ENCODE measurements at places on chromosomes 3 and 15.
A peak's percentile ranks its signal among the peaks of the same experiment; 100 is the strongest.

DNA sequence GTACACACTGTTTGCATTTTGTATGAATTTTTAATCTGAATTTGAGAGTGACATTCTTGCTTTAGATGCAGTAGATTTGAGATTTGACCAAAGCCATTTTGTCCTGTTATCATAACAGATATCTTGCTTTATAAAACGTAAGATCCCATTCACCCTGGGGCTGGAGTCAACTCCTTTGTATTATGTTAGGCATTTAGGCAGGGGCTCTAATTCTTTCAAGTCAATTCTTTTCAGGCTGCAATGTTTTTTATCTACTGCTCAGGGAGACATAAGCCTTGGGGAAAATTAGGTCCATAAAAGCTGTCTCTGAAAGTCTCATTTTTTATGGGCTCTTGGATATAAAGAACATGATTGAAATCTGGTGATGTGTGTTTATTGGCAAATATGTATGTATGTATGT lies 53.0 kb upstream of the CADPS start:
- no peak for DNase-seq

DNA sequence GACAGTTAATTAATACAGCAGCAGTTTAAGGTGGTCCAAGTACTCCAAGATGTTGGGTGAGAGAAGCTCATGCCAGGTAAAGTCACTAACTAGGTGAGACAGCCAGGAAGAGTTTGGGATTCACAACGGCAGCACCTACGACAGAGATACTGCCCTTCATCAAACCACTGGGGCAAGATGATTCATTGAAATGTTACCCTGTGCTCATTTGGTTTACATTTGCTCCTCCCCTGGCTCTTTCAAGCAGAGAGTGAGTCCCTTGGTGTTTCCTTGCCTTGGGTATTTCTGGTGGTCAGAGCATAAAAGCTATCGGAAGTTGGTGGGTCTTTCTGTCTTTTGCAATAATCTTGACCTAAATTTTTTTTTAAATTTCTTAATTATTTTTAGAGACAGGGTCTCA lies 19.9 kb upstream of the PDE8A start:
- DNase-seq, result no peak

DNA sequence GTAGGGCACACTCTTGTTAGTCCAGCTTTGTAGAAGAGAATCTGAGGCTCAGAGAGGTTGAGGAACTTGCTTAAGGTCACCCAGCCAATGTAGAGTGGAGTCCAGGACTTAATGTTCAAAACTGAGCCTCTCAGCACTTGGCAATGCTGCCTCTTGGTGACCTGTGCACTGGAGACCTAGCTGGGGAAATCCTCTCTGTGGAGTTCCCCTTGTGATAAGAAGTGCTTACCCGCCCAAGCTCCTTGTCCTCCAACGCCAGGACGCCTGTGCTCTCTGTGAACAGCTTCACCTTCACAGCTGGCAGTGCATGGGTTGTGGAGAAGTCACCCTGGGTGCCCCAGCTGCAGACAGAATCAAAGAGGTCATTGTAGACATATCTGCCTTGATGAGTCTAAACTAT lies 219.1 kb upstream of the FEZF2 start:
- DNase-seq, result no peak

DNA sequence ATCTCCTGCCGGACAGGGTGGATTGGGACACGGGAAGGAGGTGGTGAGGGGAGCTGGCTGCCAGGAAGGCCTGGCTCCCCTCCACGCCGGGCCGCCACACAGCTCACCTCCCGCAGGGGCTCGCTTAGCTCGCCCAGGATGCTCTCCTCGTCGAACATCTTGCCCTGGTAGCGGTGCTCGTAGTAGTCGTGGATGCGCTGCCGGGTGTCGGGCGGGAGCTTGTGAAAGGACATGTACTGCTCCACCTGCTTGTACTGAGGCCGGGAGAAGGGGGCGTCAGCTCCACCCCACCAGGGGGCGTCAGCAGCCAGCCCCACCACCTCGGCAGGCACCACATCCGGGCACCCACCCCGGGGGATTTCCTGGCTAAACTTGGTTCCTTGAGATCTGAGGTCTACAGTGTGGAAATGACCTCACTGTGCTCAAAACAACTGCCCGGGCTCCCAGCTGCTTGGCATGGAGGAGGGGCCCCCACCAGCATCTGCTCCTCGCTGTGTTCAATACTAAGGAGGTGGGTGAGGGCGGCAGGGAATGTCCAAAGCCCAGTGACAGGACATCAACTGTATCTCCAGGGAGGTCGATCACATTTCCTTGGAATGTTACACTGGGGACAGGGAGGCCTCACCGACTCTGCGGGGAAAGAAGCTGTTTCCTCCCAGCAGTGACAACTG lies 43.4 kb downstream of the HCN4 start:
- DNase-seq, result peak; percentile 4

- no peak for DNase-seq
Observed at GRCh38 chr3:173529062-173529711, 131.6 kb downstream of the NLGN1 start.

GRCh38 chr3:135895106-135895733 lies 70.3 kb upstream of the PPP2R3A start:
- DNase-seq, result peak; percentile 1

DNA sequence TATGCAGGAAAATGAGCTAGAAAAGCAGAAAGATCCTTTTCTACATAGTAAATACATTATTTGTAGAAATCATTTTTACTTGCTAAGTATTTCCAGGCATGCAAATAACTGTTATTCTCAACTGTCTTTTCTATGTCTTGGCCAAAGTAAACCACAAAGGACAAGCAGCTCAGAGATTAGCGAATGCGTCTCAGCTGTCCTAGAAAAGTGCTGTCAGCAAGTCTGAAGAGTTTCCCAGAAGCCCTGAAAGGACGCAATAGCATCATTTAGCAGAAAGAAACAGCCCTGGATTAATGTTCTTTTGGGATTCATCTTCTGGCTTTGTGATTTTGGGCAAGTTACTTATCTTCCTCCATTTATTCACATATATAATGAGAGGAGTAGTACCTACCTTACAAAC lies 100.3 kb downstream of the ZIC1 start:
- DNase-seq, result no peak

DNA sequence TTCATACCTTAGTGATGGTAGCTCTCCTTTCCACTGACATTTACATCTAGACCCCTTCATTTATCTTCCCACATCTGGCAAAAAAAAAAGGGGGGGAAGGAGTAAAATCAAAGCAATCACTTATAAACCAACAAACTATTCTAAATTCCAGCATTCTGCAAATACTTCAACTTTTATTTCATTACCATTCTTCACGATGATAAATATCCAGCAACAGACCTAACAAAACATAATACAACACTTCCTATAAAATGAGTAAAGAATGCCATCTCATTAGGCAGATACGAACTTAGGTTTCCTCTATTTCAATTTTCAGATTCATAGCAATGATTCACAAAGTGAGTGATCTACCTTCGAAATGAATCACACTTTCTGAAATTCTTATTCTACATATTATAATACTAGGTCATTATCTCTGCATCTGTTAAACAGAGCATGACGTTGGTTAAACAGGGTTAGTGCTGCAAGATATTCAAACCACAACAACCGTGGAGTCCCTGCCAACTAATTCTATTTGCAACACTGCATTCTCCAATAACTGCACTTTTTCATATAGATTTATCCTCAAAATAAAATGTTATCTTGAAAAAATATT lies at the start of gene LRRFIP2:
Gene LRRFIP2, minus strand, starts transcription at position 51 of the 595 bp plus-strand sequence. CDS start 25,599 bp downstream, outside the sequence.
- no peak for DNase-seq

- no peak for DNase-seq
Observed at GRCh38 chr3:52134761-52135160, 19.5 kb downstream of the POC1A start.

DNA sequence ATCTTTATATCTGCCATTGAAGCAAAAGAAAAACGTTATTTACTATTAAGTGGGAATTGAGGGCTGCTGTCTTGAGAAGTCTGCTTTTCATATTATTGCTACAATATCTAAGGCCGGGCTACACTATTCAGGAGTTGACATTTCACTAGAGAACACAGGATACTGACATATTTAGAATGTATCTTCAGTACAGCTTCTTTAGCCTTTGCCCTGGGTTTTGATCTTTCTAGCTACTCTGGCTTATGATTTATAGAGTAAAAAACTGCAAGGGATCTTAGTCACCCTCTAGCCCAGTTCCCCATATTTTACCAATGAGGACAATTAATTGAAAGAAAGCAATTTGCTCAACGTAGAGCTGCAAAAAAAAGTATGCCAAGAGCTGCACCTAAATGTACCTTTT lies 307.4 kb upstream of the DPPA4 start:
- no peak for DNase-seq

DNA sequence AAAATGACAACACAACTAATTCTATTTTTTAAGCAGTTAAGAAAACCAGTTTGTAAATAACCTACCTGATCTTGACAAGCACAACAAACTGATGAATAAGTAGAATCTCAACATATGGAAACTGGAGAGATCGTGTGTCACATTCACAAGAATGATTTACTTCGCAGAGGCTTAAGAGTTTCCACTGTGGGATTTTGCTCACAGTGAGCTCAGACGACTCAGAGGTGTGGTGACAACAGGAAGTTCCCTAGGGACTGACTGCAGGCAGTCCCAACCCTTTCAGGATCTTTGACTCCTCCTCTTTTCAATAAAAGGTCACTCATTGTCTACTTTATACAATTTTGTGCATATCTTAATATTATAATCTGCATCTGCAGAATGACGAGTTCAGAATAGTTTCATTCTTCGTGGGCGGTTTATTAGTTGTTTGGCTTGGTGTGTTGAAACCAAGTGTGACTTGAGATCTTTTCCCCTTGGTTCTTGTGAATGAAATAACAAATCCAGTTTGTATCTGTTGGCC lies at the start of gene LIPH:
Gene LIPH, minus strand, starts transcription at position 231 of the 520 bp plus-strand sequence. Its CDS starts 117 bp downstream, at position 114.
- DNase-seq, result no peak

DNA sequence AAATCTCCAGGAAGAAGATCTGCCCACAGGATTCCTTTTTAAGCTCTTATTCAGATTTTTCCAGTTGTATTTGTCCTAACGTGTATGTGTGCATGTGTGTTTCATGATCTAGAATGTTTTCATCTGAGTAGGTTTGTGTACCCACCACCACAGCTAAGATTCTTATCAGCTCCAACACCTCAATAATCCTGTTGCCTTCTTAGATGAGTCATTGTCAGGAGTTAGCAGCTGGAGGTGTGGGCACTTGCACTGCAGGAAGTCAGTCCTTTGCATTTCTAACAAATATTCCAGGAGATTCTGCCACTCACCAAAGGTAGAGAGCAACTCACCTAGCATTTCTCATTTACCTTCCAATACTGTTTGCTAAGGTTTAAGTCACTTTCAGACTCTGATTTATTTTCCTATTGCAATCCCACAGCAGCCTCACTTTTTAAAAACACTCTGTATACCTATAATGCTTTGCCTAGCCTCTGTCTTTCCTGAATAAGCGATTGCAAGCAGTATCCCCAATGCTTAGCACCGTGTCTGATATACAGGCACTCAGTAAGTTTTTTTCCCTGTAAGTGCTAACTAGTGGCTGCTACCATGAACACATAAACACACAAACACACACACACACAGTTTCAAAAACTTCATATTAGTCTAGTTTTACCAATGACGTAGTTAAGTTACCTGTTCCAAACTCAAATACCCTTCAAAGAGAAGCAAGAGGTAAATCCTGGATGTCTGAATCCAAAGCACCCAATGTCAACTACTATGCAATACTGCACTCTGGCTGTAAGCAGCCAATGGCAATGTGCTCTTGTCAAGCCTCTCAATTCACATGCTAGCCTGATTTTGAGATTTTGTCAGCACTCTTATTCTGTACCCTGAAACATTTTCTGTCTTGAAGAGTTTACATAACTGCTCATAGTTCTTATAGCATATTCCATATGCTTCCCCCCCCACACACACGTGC lies 713.5 kb upstream of the LMCD1 start:
- DNase-seq, result no peak

DNA sequence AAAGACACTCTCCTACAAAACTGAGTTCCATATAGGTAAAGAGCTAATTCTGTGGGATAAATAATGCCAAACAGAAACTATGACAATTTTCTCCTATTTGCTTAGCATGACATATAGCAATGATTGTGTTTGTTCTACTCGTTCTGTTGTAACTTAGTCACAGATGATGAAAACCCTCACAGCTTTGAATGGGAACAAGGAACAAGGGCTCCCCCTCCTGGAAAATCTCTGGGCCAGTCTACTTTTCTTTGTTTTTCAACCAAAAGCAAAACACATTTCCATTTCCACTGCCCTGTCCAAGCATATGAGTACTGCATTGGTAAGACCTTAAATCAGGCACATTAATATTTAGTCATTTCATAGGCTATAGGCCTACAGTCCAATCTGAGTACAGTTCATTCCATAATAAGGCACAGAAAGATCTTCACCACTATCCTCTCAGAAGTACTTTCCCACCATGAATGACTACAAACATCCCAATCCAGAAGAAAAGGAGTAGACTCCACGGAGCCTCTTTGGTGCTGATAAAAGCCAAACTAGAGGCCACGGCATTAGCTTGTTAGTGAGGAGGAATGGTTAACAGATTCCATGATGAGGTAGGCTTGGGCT lies 67.1 kb downstream of the ATP8B4 start:
- peak; percentile 5 for DNase-seq

- no peak for DNase-seq
Observed at GRCh38 chr15:23538648-23539047, 26.8 kb upstream of the MKRN3 start.

GRCh38 chr3:36380221-36381031 lies at the start of gene STAC:
Gene STAC, plus strand, starts transcription at chr3:36380504. Its CDS starts 140 bp downstream, at chr3:36380644.
- DNase-seq, result no peak

- no peak for DNase-seq
Observed at GRCh38 chr3:53169832-53170324, 8.9 kb downstream of the PRKCD start.

DNA sequence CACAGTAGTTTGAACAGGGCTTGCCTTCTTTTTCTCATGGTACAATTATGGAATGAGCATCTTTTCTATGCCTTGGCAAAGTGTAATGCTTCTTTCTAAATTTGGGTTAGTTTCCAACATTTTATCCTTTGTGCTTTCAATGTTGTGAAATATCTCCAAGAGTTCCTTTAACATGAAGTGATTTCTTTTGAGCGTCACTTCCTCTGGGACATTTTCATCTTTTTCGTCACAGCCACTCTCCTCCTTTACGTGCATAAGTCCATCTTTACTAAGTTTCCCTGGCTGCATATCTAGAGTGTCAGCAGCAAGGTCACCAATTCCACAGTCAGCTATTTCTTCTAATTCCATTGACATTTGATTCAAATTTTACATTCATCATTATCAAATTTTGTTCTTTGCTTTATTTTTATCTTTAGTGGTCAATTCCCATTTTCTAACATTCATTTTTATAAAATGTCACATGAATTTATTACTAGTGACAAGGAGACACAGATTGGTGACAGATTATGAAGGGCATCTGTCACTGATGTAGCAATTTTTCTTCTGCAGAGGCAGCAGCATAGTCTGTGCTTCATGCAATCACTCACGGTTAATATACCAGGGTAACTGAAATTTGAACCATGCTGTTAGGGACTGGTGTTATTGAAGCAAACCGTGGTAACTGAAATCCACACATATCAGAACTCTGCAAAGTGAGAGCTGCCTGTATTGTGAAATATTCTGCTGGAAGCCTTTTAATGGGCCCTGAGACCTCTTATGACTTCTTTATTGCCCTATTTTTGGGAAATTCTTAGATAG lies 126.5 kb upstream of the THBS1 start:
- no peak for DNase-seq

All from stimulated activated CD4-positive, alpha-beta T cell treated with anti-CD3 and anti-CD28 coated beads, TNF-alpha, amount 100 ng/mL, for 24 hours (primary cell).